Activated T-cell treated with anti-CD3 and anti-CD28 coated beads, Interleukin-2, amount 50 U/mL, for 48 hours (primary cell): ENCODE measurements at places on chromosomes 1 and 21.
A peak's percentile ranks its signal among the peaks of the same experiment; 100 is the strongest.

- DNase-seq = no peak
Measured at GRCh38 chr1:11952455-11953109, 18.1 kb downstream of the PLOD1 start.

- no peak for DNase-seq
Measured at GRCh38 chr1:34425785-34426184, 249.1 kb downstream of the C1orf94 start.

DNA sequence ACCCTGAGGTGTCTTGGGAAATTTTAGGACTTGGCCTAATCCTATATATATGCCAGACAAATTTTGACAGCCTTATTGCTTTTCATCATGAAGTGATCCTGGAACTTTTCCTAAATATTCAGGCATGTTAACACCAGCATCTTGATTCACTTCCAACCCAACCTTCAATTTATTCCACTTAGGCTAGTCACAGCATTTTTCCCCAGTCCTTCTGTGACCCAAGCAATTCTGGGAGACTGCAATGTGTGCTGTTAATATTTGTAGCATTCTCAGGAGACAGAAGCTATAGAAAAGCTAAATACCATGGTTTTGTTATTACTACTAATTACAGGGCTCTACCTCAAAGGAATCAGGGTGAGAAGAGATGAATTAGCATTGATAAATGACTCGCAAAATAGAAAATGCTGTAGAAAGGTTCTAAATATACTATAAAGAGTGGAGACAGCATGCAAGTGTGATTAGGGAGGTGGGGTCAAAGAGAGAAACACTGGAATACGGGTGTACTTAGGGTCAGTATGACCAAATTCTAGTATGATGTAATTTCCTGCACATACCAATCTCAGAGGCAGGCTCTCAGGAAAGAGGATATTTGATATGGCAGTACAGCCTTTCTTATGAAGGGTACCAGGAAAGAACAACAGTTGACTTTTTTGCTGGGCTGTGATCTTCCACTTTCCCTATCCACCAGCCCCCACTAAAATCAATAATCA lies 29.1 kb downstream of the PRRX1 start:
- DNase-seq = no peak

DNA sequence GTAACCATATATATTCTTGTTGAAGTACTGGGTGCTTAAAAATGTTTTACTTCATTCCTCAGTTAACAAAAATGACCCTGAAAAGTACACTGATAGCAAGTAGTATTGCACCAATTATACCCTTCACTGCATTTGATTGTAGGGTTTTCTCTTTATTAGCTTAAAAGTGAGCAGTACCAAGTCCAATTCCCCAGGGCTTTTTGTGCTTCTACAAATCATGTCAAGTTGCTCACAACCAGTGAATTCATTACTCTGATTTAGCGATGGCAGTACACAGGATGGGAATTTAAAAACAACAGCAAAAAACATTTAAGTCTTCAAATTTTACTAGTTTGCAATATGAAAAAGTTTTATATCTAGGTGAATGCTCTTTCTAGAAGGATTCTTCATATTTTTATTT lies 436.4 kb downstream of the PTBP2 start:
- DNase-seq = no peak

GRCh38 chr1:44721485-44722361 lies 9.2 kb downstream of the RNU5D-1 start:
- DNase-seq = peak; percentile 77

GRCh38 chr1:3415260-3416090 lies 39.0 kb upstream of the ARHGEF16 start:
- no peak for DNase-seq

GRCh38 chr1:240099748-240100147 lies 8.1 kb downstream of the FMN2 start:
- no peak for DNase-seq

GRCh38 chr1:37498872-37499617 lies 15.5 kb downstream of the MEAF6 start:
- no peak for DNase-seq

- DNase-seq = no peak
Measured at GRCh38 chr1:110763149-110763548, 88.4 kb upstream of the KCNA3 start.

- peak; percentile 41 for DNase-seq
Measured at GRCh38 chr1:32538887-32539583, at the start of gene ZBTB8A. Gene ZBTB8A, plus strand, starts transcription at chr1:32539427. Its CDS starts 53,505 bp downstream, at chr1:32592932.

GRCh38 chr1:23426828-23427227 lies 2.3 kb upstream of the TCEA3 start:
- DNase-seq = no peak

DNA sequence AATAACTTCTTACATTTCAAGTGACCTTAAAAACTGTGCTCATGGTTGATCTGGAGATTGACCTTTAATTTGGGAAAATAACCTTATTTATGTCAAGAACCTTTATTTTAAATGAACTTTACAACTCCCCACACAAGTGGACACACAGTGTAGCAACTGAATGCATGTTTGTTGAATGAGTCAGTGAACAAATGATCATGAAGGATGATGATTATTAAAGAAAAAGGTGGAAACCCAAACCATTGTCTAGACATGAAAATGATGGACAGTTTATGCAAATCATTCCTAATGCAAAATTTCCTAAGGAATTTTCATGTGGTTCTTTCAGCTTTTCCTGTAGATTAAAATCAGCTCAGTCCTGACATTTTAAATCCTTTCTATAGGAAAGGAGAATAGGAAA lies 439.8 kb upstream of the RUNX1 start:
- DNase-seq = no peak

DNA sequence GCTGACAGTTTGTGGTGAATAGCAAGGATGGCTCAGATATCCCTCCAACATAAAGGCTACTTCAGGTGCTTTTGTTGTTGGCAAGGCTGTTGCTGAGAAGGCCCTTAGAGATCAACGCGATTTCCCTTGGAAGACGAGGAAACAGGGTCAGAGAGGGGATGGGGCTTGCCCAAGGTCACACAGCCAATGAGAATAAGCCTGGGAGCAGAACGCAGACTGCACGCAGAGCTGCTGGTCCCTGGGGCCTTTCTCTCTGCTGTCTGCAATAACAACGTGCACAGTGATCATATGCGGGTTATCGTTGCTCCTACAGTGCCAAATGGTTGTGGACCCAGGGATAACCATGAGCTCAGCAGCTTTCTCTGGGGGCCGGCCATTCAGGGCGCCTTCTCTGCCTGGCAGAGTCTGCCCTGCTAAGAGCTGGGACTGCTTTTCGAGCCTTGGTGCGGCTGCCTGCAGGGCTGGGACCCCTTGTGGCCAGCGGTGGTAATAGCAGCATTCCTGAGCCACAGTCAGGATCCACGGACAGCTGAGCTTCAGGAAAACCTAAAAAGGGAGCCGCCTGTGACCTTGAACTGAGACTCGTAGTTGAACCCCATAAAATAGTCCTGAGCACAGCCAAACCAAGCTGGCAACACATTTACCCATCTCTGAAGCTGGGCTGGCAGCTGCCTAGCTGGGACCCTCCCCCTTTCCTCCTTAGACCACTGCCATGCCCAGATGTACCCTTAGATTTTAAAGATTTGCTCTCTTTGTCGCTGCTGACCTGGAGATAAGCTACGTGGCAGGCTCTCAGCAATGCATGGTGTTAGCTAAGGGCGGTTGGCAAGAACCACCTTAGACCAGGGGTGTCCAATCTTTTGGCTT lies 39.8 kb downstream of the HTR6 start:
- DNase-seq = peak; percentile 67

- DNase-seq = no peak
Measured at GRCh38 chr1:185315445-185316071, 1.5 kb downstream of the IVNS1ABP start.

- no peak for DNase-seq
Measured at GRCh38 chr1:205339197-205339702, 17.5 kb downstream of the KLHDC8A start.
